ENCODE measurements at places on chromosomes 3 and 15.

DNA sequence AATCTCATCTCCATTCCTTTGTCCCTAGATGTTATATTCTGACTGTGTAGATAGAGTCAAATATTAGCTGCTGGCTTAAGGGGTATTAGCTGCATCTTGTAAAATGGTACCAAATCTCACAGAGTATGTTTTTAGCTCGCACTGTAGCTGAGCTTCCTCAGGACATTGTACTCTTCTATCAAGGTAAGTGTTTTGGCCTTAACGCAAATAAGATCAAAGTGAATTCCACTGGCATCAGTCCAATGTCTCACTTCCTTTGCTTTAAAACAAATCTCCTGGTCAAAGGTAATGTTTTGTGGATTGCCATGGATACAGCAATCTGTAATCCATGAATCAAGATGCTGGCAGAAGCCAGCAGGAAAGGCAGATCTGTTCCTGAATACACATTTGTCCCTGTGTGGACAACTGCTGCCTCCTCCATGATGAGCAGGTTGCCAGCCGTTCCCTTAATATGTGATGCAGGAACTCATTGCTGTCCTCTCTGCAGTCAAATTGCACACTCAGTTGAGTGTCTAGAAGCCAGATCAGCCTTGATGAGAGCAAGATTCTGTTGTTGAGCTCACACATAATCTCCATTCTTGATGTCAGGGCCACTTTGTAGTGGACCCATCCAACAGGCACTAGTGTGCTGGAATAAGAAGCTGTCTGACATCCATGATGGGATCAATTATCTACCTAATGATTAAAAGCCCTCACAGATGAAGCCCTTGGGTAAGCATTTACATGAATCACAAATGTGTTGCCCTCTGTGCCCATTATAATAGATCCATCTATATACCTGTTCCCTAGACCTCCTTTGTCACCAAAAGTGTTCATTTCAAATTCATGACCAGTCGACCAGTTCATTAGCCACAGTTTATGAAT is 96.6 kb upstream of the AGTR1 start:
- DNase-seq = peak; percentile 77

DNA sequence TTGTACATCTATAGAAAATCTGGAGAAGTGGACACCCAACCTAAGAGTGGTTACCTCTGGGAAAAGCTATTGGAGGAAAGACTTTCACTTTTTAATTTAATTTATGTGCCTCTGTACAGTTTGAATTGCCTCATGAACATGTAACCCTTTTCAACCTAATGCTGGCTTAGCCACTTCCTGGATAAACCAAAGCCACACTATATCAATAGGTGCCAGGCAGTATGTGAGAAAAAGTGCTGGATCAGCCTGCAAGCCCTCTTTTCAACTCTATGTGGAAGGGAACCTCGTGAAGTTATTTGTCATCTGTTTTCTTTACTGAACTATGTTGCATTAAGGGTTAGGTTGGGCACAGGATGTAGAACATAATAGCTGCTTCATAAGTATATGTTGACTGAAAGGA is 9.3 kb upstream of the TOPAZ1 start:
- no peak for DNase-seq

DNA sequence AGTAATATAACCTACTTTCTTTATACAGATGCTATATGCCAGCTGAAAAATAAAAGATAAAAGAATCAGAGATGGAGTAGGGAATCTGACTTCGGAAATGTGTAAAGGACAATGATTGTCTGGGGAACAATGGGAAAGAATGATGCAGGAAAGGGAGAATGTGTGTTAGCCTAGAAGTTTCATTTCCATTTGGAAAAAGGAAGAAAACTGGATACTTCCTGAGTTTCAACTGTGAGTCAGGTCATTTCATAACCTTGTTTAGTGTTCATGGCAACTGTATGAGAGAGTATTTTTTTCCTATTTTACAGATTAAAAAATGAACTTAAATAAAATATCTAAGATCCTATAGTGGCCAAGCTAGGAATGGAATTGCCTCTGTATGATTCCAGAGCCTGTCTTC is 261.3 kb upstream of the NECTIN3 start:
- no peak for DNase-seq

DNA sequence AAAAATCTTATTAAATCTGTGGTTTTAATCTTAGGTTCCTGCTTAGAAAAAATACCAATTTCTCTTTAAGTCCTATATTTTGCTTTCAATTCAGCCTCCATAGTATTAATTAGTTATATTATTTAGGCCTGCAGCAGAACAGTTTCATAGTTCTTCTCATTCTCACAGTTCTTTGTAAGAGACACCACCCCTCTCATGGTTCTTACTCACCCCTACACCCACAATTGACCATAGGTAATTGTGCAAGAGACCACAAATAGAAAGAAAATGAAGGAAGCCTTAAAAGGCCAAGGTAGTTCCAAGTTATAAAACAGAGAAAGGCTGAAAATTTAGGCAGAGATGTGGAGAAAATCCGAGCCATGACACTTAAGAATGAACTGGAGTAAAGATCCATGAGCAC is 415.3 kb downstream of the TIGIT start:
- no peak for DNase-seq

GRCh38 chr3:139285691-139286090 is 58.1 kb upstream of the MRPS22 start:
- DNase-seq = no peak

DNA sequence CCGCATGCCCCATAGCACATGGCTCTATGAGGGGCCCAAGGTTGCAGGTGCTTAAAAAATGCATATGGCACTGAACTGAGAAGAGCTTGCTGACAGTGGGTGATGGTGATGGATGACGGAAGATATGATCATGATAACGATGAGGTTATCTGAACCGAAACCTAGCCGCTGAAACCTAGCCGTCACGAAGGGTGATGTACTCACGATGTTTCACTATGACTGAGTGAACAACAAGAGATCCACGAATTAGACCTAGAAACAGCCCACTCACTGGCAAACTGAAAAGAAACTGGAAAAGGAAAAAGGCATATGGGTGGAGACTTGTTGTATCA is 57.6 kb upstream of the BCL6 start:
- no peak for DNase-seq

GRCh38 chr3:14471690-14472089 is 68.5 kb downstream of the GRIP2 start:
- DNase-seq = no peak

DNA sequence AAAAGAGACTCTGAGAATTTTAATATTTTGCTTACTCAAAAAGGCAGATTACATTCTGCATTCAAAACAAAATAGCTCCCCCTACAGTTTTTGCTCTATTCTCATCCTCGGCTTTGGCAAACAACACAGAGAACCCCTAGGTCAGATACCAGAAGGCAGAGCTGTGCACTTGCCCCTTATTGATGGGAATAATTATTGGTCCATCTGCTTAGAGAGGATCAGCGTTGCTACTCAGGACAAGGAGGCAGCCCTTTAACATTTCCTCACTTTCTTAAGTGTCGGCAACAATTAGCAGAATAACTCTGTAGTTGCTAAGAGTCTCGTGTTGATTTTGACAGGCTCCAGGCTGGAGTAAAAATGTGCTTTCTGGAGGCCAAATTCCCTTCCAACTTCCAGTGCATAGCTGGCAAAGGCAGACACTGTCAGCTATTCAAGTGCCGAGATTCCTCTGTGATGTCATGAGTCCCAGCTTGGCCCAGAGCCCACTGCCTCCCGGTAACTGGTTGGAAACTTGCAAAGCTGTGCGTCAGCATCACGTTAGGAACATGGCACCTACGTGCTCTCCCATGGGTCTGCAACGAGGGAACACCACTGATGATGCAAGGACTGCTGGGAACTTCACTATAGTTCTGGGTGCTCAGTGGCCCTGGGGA is 482.7 kb upstream of the ADAMTS9 start:
- peak; percentile 49 for DNase-seq

DNA sequence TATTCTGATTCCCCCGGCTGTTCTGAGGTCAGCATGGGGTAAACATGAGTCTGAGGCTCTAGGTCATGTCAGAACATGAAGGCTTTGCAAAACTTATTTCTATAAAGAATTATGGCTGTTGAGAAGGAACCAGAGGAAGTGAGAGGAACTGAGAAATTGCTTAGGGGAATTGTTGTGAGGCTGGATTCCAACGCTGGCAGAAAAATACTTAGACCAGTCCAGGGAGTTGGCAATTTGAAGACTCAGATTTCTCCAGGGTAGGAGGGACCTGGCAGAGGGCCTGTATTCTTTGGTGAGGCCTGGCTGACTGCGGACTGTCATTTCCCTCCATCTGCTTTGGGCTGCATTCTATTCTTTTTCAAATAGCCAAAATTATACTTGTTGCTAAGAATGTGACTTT is 155.5 kb downstream of the PLD1 start:
- DNase-seq = peak; percentile 46
